CD4-positive, alpha-beta memory T cell (primary cell): ENCODE measurements at places on chromosomes 13 and 19.
A peak's percentile ranks its signal among the peaks of the same experiment; 100 is the strongest.

DNA sequence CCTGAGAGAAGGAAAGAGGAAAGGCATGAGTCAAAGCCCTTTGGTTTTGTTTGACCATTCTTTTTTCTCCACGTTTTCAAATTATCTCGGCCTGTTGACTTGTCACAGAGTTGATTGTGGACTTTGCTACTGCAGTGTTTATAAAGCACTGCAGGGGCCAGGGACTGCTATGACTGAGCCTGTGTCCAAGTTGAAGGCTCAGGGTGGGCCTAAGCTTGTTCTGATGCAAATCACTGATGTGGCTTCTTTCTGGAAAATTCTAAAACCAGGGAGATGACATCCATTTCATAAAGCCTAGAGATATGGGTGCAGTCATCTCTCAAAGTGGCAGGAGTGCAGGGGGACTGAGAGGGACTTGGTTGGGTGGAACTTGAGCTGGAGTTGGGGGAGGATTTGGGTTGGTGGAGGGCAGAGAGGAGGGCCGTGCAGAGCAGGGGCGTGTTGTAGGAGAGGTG lies 1.2 kb upstream of the CXCL17 start:
- DNase-seq, result no peak

DNA sequence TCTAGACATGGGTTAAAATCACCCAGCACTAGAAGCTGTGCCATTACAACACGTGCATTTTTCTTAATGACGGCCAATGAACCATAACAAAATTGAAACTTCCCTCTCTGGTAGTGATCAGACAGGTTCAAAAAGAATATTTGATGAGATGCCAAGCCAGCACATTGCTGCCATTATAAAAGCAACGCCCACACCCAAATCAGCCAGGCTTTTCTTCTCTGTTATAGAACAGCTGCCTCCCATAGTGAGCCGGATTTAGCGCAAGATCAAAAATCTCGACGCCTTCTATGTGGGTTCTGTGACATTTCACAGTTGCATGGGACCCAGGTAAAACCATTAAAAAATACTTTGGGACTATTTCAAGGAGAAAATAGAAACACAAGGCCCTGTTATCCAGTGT lies 1158.0 kb downstream of the EFNB2 start:
- DNase-seq, result no peak

DNA sequence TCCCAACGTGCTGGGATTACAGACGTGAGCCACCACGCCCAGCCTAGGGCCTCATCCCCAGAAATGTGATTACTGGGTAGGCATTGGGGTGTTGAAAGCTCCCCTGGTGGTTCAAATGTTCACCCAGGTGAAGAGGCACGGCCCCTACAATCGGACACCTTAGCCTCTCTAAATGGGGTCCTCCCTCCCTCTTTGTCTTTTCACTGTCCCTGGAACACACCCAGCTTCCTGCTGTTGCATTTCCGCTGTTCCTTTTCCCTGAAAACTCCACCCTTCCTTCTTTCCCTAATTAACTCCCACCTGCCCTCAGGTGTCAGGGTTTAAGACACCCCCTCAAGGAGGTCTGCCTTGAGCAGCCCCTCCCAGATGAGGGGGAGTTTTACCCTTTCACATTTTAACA lies 3.6 kb upstream of the PRODH2 start:
- no peak for DNase-seq

- DNase-seq, result no peak
Measured at GRCh38 chr13:78743973-78744372, 85.0 kb upstream of the OBI1 start.

DNA sequence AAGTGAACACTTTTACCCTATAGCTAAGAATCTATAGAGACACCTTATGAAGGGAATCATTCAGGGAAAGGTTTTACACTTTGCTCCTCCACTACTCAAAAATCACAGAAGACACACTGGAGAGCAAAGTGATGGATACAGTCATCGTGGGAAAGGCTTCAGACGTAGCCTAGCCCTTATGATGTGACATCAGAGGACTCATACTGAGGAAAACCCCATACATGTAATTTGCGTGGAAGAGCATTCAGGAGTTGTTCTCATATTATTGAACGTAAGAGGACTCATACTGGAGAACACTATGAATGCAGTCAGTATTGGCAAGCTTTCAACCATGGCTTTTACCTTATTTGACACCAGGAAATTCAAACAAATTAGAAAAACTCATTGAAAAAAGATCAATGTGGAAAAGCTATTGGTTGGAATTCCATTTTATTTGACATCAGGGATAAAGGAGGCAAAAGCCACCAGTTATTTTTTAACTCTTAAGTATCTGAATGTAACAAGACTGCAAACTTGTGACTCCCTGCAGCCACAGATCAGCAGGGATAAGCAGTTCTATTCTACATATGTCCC lies 16.1 kb upstream of the ZNF274 start:
- no peak for DNase-seq

DNA sequence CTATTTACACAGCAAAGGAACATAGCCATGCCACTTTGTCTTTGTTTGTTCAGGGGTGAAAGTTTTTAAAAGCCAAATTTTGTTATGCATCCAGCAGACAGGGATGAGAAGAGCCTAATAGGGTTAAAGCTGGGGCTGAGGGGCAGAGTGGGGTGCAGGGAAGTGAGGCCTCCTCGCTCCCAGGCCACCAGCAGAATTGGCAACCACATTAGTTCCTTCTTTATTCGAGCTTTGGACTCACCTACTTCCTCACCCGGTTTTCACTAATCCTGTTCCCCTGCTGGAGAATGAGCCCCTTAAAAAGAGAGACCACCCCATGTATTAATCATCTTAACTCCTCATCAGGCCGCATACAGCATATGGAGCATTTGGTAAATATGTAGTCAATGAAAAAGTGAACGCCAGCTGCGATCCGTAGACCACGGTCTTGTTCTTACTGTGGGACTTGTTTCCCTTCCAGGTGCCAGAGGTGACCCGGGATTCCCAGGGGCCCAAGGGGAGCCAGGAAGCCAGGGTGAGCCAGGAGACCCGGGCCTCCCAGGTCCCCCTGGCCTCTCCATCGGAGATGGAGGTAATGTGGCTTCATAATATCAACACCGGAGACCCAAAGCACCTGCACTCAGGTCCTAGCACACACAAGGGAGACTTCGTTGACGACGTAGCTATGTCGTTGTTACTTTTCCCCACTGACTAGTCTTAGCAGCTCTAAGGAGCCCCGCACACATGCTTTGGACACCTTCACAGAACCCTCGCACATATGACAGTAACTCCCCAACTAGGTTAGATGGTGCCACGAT lies 112.1 kb downstream of the RAB20 start:
- no peak for DNase-seq

DNA sequence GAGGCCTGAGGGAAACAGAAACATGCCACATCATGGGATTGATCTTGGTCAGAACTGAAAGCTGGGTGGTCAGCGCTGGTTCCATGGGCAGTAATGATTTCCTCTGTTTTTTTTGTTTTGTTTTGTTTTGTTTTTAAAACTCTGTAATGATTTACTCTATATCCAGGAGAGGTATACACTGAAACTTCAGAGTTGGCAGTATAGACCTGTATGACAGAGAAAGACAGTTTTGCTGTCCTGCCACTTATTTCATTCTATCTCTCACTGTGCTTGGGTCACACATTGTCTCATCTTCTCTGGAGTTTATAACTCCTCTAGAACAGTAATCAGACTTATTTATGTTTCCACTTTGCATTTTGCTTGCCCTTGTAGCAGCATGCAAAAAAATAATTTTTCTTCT lies 105.1 kb upstream of the SLITRK1 start:
- DNase-seq, result no peak

- no peak for DNase-seq
Measured at GRCh38 chr19:34474233-34474989, 7.1 kb upstream of the WTIP start.

DNA sequence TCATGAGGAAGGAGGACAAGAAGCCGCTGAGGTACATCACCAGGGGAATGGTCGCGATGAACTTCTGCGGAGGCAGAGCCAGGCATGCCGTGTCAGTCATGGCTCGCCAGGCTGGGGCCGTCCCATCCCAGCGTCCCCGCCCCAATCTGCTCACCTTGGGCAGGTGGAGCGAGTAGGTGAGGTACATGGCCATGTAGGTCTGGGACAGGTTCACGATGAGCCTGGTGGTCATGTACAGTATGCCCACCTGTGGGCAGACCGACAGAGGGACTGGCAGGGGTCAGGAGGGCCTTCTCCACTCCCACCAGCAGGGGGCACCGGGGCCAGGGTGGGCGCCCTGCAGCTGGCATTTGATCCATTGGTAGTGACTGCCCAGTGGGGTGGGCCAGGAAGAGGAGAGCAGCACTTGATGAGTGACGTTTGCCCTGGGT lies 8.3 kb downstream of the TEKTIP1 start:
- no peak for DNase-seq

DNA sequence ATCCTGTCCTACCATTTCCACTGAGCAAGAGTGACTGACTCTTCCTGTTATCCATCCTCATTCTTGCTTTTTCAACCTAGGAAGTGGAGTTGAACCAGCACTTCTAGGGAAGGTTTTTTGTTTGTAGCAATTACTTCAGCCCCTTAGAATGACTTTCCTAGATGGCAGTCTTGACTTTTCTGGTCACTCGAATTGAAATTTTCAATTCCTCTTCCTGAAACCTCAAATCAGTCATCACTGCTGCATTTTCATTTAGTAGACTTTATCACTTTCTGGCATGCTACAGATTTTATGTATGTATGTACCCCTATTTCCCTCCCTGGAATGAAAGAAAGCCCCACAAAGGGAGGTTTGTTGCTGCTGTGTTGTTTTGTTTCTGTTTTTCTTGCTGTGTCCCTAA lies 915.9 kb downstream of the PCDH17 start:
- no peak for DNase-seq

- DNase-seq, result no peak
Measured at GRCh38 chr19:18308051-18308947, 14.6 kb downstream of the LSM4 start.

DNA sequence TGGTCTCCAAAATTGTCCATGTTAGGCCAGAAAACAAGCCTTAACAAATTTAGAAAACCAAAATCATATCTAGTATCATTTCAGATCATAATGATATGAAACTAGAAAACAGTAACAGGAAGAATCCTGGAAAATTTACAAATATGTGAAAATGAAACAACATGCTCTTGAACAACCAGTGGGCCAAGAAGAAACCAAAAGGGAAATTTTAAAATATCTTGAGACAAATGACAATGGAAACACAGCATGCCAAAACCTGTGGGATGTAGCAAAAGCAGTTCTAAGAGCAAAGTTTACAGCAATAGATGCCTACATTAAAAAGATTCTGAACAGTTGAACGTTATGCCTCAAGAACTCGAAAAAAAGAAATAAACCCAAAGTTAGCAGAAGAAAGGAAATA lies 32.6 kb downstream of the VWA8 start:
- DNase-seq, result no peak

- DNase-seq, result no peak
Measured at GRCh38 chr19:45327404-45328143, 4.9 kb upstream of the CKM start.

- DNase-seq, result no peak
Measured at GRCh38 chr19:19335408-19336158, 15.0 kb downstream of the MAU2 start.

DNA sequence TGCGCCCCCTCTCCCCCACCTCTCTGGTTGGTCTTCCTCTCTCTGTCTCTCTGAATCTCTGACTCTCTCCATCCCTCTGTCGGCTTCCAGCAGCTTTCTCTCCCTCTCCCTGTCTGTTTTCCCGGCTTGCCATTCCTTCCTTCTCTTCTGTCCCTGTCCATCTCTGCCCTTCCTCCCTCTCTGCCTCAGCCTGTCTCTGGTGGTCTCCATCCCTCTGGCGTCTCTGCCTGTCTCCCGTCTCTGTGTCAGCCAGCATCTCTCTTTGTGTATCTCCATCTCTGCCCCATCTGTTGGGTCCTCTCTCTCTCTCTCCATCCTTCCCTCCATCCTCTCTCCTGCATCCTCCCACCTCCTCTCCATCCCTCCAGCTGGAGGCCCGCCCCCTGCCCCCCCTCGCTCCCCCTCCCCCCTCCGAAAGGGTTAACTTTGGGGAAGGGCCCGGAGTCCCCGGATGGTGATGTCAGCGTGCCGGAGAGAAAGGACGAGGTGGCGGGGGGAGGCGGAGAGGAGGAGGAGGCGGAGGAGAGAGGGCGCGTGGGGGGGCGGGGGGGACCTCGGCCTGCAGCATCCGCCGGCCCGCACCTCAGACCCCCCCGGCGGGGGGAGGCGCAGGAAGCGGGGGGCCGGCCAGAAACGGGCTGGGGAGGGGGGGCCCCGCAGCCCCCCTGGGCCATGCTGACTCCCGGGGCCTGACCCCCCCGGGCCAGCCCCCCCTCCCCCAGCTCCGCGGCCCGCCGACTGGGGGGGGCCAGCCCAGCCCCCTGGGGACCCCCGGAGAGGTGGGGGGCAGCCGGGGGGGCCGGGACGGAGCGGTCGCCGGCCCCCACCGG lies at the start of gene BRSK1:
Gene BRSK1, plus strand, starts transcription at position 450 of the 830 bp plus-strand sequence. CDS start 446 bp downstream, outside the sequence.
- peak; percentile 35 for DNase-seq

- no peak for DNase-seq
Measured at GRCh38 chr13:110132225-110132982, 174.6 kb downstream of the COL4A1 start.

DNA sequence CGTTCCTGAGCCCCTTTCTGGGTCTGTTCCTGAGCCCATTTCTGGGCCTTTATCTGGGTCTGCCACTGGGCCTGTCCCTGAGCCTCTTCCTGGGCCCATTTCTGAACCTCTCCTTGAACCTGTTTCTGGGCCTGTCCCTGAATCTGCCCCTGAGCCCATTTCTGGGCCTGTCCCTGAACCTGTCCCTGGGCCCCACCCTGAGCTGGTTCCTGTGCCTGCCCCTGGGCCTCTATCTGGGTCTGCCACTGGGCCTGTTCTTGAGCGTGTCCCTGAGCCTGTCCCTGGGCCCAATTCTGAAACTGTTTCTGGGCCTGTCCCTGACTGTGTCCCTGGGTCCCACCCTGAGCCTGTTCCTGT lies 40.4 kb upstream of the GRTP1 start:
- no peak for DNase-seq

GRCh38 chr13:99980201-99980823 lies 1.3 kb upstream of the ZIC2 start:
- no peak for DNase-seq

- DNase-seq, result no peak
Measured at GRCh38 chr13:92735909-92736308, 490.7 kb upstream of the GPC6 start.

- no peak for DNase-seq
Measured at GRCh38 chr13:69092615-69093322, 1014.9 kb upstream of the ATXN8OS start.

DNA sequence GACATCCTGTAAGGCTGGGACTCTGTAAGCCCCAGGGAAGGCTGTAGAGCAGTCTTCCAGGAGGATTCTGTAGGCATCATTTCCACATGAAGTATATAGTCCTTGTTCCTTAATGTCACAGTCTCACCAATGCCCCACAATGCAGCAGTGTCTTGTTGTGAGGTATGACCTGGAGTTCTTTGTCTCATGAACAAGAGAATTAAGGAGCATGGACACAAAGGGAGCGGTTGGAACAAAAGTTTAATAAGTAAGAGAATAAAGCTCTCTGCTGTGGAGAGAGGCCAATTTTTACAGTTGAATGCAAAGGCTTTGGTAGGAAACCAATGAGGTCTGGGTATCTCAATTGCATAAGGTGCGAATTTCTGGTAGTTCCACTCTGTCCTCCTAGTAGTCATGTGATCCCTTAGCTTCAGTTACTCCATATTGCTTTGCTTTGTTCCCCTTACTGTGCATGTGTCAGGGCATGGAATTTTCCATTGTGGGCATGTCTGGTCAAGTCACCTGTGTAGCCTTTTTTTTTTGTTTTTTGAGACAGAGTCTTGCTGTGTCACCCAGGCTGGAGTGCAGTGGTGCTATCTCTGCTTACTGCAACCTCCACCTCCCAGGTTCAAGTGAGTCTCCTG lies 124.3 kb upstream of the TMTC4 start:
- no peak for DNase-seq
